ENCODE measurements at places on chromosomes 2 and 18. TPM values are rescaled to one million over a fixed set of nuclear protein-coding genes. Genes with fewer than 3 reads are reported as not detected.

NEURL3 gene
- not detected for total RNA-seq

ABCG5 gene
- not detected for total RNA-seq

BCL11A gene
- total RNA-seq = 22.4 TPM

FABP1 gene
- total RNA-seq = not detected

PARD6G gene
- 4.2 TPM for total RNA-seq

PRSS56 gene
- not detected for total RNA-seq

UGT1A5 gene
- total RNA-seq = not detected

DSC3 gene
- total RNA-seq = 0.05 TPM

FAM98A gene
- 80.2 TPM for total RNA-seq

POTEC gene
- not detected for total RNA-seq

SH3BP4 gene
- total RNA-seq = 10.3 TPM

ANO7 gene
- total RNA-seq = 2.6 TPM

APCDD1 gene
- total RNA-seq = 15.4 TPM

CD207 gene
- total RNA-seq = not detected

COL4A3 gene
- total RNA-seq = 1.7 TPM

LRP1B gene
- 0.05 TPM for total RNA-seq

HOXD13 gene
- total RNA-seq = not detected

ANKRD30B gene
- total RNA-seq = not detected

ZNF804A gene
- total RNA-seq = not detected

IHH gene
- total RNA-seq = not detected

ASIC4 gene
- total RNA-seq = 0.10 TPM

C1QL2 gene
- total RNA-seq = not detected

NDC80 gene
- total RNA-seq = not detected

SIX2 gene
- total RNA-seq = 0.99 TPM

SRD5A2 gene
- total RNA-seq = not detected

ZBTB7C gene
- 2.3 TPM for total RNA-seq

LIMS3 gene
- total RNA-seq = 8.2 TPM

WNT10A gene
- total RNA-seq = not detected

ZRANB3 gene
- 1.2 TPM for total RNA-seq

PID1 gene
- total RNA-seq = 17.6 TPM

ATOH8 gene
- 19.0 TPM for total RNA-seq

ANKRD30BL gene
- not detected for total RNA-seq

KIF1A gene
- total RNA-seq = 2.8 TPM

SPATA3 gene
- total RNA-seq = not detected

CABLES1 gene
- 4.4 TPM for total RNA-seq

ST8SIA3 gene
- total RNA-seq = not detected

SULT1C2 gene
- total RNA-seq = 2.9 TPM

All from heart left ventricle (tissue), 16 donors.